NCI-H1436 treated with DMSO at 0.1 percent for 48 hours (cell line): ENCODE measurements at places on chromosomes 1 and 21.

- no peak for DNase-seq
These were observed 56.0 kb downstream of the FOXJ3 start for GRCh38 chr1:42279055-42279454.

- no peak for DNase-seq
These were observed 6.1 kb downstream of the CD1C start for GRCh38 chr1:158295791-158296190.

DNA sequence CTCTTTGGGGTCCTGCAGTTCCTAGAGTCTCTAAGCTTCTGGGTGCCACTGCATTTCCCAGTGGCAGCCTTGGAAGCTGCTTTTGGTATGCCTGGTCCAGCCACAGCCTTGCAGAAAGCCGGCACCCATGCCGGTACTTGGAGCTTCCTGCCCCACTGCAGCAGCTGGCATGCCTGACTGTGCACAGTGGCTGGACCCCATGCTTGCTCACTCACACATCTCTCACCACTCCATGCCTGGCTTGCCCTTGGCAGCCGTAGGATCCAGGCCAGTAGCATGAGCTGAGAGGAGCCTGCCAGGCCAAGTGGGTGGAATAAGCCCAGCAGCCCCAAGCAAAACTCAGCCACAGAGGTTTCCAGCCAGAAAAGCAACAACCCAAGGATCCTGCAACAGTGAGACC lies 20.3 kb upstream of the FNBP1L start:
- no peak for DNase-seq

- DNase-seq: no peak
These were observed 13.8 kb downstream of the ENSA start for GRCh38 chr1:150615346-150616201.

DNA sequence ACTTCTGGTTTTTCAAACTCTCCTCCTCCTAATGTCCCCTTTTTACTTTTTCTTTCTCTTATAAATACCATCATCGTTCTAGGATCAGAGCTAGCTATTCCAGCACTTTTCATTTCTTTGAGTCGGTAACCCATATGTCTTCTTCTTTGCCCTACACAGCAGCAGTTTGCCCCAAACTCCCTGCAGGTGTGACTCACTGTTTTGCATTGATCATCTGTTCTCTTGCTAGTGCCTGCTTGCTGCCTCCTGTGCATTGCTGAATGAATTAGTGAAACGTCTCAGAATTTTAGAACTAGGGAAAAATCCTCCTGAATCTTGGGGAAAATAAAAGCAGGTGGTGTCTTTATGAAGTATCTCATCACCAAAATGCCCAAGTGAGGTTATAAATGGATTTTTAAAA lies 21.7 kb downstream of the KCNK2 start:
- DNase-seq: no peak

DNA sequence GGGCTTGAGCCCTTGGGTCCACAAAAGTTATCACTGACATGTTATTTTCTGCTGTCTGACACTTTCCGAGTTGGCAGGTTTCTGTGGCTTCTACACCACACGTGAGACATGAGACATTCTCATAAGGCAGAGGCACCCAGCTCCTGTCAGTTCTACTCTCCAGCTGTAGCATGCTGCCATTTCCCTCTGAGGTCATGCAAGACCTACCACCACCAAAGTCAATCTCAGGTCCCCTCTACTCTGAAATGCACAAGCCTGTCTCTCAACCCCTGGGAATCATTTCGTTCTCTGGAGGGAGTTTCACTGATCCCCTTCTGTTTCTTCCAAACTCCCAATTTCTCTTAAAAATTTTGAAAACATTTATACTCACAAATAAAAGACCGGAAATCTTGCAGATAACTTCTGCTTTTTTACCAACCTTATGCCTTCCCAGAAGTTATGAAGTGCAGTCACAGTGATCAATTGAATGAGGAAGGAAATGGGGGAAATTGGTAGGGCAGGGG lies 39.5 kb upstream of the CR2 start:
- DNase-seq: no peak
